ENCODE measurements at places on chromosomes 5 and 9.
A peak's percentile ranks its signal among the peaks of the same experiment; 100 is the strongest.

DNA sequence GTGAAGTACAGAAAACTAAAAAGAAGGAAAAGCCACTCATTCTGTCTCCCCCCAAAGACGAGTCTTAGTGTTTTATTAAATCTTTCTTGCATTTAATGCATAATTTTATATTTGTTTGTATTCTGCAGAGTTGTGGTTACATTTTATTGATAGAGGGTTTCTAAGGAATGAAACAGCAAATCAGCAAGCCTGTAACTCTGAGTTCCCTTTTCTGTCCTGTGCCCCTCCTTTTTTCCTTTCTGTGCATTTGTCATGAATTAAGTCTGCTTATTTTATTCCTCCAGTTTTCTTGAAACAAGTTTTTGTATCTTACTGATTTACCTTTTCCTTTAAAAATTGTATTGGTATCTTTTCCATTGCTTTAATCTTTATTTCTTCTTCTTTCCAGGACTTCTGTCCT, 132.8 kb downstream of the MUSK start:
- no peak for DNase-seq

GRCh38 chr9:30459156-30459555, 1925.3 kb upstream of the ACO1 start:
- no peak for DNase-seq

GRCh38 chr5:31421806-31422586, 109.9 kb downstream of the DROSHA start:
- no peak for DNase-seq

- no peak for DNase-seq
These were observed 82.6 kb downstream of the OSTF1 start for GRCh38 chr9:75170898-75171360.

DNA sequence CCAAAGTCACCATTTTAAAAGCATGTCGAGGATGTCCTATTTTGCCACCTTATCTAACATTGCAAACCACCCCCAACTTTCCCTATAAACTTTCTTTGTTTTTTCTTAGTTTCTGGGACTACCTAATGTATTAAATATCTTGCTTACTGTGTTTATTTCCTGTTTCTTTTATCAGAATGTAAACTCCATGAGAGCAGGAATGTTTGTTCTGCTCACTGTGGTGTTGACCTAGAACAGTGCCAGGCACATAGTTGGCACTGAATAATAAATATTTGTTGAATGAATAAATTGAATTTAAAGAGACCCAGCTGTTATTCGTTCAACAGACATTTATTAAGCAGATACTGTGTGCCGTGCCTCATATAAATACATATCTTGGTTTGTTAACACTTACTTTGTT, 35.2 kb downstream of the MACIR start:
- no peak for DNase-seq

DNA sequence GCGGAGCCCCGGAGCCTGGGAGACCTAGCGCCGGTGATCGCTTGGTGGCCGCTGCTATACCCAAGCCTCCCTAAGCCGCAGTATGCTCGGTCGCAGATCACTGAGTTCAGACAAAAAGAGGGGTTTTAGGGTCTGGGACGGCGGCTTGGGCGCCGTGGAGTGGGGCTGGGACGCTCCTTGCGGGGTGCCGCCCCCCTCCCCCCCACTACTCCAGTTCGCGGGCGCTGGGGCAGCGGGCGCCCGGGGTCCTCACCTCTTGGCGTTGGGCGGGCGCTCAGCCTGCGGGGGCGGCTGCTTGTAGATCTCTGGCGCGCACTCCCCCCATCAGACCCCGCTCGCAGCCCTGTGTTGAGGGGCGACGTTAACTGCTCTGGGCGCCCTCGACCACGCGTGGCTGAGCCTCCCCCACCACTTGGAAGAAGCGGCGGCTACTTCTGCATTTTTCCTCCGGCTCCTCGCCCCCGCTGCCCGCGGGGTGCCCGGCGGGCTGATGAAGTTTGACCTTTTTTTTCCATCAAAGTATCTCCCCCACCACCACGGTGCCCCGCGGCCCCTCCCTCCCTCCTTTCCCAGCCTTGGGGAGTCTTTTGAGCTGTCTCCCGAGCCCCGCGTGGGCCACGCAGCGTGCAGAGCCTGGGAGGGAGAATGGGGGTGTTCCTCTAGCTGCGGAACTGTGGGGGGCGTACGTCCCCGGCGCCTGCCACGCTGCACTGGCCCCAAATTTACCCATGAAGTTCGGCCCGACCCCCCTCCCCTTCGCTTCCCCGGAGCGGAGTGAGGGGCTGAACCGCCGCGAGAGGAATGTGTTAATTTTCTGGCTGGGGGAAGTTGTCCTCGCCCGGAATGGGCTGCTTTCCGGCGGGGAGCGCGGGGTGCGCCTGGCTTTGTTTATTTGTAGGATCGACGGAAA, 1.2 kb downstream of the CXXC5 start:
- no peak for DNase-seq

GRCh38 chr5:147635882-147636728, 126.2 kb upstream of the DPYSL3 start:
- no peak for DNase-seq

DNA sequence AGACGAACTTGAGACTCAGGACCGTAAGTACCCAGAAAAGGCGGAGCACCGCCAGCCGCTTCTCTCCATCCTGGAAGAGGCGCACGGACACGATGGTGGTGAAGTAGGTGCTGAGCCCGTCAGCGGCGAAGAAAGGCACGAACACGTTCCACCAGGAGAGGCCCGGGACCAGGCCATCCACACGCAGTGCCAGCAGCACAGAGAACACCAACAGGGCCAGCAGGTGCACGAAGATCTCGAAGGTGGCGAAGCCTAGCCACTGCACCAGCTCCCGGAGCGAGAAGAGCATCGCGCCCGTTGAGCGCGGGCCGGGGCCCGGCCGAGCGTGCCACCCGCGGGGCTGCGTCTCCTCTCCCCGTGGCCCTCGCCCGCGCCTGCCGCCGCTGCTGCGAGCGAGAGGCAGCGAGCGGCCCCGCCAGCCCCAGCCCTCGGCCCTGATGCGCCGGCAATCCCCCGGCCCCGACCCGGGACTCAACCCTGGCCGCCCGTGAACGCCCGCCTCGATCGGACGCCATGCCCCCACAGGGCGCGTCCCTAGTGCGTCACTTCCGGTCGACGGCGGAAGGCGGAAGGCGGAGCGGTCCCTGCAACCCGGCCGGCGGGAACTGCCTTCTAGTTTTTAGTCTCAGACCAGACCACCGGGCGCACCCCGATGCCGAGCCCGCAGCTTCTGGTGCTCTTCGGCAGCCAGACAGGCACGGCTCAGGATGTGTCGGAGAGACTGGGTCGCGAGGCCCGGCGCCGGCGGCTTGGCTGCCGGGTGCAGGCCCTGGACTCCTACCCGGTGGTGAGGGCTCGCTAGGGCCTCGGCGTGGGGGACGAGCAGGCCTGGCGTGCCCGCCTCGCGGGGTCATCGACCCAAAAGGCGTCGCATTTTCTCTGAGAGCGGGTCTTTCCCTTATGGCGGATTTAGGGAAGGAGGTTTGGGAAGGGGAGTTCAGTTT, at the start of the genes NDOR1 and TMEM203:
Gene NDOR1 (plus strand): TSS at position 575 of the 944 bp plus-strand sequence. CDS start 78 bp downstream, at position 653.
Gene TMEM203 (minus strand): TSS at position 523 of the 944 bp plus-strand sequence. CDS start 234 bp downstream, at position 289.
- DNase-seq, result peak; percentile 94

DNA sequence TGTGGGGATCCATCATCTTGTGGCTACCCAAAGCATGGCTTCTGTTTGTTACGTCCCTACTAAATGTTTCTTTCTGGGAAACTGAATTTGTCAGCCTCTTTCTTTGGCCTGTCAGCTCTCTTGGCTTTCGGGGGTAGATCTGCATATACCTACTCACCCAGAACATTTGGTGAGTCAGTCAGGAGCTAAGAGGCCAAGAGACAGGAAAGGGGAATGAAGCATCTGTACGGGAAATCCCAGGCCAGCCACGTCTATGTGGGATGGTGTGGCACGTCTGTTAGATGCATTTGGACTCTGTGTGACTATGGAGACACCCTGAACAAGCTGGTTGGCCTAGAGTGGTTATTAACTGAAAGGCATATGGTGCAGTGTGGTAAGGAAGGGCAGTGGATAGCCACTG, 58.1 kb downstream of the CDO1 start:
- no peak for DNase-seq

DNA sequence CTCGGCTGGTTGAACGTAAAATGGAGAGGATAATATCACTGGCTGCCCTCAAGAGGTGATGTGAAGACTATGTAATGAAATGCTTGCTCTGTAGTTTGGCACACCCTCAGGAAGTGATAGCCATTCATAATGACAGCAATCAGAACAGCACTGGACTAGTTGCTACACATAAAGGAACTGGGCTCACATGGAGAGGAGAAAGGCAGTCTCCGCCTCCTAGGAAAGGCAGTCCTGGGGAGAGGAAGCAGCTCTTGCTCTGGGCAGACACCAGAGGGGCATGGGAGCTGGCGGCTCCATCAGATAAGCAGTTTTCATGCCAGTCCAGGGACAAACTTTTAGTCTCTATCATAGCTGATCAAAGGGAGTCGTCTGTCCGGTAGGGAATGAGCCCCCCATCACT, 46.9 kb downstream of the ARHGEF37 start:
- no peak for DNase-seq

DNA sequence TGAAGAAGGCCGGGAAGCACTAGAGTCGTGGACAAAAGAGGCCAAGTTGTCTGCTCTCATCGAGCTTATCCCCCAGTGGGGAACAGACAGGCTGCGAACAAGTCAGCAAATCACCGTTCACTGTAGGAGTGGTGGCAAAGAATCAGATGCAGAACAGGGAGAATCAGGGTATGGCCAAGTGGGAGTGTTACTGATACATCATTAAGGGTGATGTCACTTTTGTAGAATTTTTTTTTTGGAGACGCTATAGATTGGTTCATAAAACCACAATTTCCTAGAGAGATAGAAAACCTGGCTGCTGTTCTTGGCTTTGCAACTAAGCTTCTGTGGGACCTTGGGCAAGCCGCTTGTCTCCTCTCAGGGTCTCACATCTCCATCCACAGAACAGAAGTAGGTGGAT, 21.3 kb downstream of the SPRY4 start:
- DNase-seq, result no peak

DNA sequence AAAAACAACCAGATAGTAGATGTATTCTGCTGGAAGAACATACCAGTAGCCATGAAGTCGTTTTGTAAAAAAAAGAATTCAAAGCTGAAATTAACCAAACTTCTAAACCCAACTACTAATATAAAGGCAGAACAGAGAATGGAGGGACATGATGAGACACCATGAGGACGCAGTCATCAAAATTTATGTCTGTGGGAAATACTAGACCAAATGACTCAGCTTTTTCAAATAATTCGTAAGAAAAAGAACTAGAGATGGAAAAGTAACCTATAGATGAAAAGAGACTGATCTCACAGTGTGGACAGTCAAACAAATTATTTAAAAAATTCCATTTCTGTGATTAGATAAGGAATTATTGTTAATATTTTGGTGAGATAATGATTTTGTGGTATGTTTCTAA, 10.3 kb downstream of the TTC23L start:
- no peak for DNase-seq

DNA sequence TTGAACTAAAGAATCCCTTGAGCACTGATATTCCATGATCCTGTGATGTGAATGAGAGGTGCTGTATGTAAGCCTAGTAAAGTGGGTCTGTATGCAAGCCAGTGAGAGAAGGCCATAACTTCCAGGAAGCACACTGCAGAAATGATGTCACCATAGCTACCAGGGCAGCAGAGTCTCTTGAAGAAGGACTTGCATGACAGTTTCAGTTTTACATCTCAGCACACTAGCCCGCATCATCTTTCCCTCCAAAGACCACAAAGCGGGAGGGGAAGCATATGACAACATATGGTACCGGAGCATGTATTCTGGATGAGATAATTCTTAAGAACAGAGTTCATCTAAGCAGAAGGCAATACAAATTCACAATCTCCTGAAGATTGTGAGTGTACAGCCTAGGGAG, 37.6 kb upstream of the MAST4 start:
- no peak for DNase-seq

GRCh38 chr5:111070272-111071134, 1.0 kb upstream of the TSLP start:
- DNase-seq, result no peak

- no peak for DNase-seq
These were observed 61.6 kb upstream of the ANGPTL2 start for GRCh38 chr9:127183814-127184582.
